ENCODE measurements at places on chromosomes 5 and 9.

GRCh38 chr5:10140195-10140973 lies 109.3 kb downstream of the ATPSCKMT start:
- DNase-seq: no peak

DNA sequence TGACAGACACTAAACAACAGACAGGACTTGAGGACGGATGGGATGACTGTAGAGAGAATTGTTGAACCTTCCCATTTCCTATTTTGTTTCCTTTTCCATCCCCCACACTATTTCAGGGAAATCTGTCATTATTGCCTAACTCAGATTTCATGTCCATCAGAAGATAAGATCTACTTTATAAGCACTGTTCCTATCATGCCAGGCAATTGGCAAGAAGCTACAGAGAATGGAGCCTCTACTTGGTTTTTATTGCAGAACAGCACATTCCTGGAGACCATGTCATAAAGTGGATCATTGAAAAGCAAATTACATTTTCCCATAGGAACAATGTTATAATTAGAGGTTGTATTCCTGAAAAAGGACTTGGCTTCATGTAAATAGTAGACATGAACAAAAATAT lies 173.7 kb upstream of the KIF2A start:
- DNase-seq: no peak

GRCh38 chr5:169089343-169089742 lies 211.6 kb downstream of the SLIT3 start:
- DNase-seq: no peak

DNA sequence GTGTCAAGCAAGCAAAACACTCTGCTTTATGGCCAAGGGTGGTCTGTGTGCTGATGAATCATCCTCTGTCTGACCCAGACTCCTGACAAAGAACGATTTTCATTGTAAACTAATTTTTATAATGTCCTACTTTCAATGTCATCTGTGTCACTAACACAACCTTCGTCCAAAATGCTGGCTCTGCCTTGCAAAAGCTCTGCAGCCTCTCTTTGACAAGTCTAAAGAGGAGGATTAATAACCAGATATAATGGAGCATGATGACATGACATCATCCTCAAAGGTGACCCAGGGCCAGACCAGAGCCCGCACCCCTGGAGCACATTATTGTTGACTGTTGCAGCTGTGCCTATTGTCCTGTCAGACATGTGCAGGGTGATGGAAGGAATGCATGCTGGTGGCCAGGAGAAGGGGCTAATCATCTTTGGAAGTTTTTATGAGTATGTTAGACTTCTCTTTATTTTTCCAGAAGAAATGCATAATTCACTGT lies 589.4 kb downstream of the NR2F1-AS1 start:
- no peak for DNase-seq

- DNase-seq: no peak
Measured at GRCh38 chr9:137245450-137246421, 4.6 kb downstream of the TUBB4B start.

DNA sequence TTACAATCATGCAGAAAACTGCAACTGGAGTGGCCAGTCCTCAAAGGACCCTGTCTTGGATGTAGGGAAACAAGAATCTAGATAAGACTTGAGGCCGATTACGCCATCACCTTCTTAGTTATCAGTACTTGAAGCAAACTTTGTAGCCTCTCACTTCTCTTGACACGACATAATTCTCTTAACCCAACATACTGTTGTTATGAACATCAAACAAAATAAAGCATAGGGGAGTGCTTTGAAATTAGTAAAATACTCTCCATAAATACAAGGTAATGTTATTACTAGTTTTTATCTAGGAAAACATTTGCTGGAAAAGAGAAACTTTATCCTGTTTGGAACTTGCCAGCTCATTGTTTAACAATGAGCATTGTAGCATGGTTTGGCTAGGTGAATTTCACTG lies 574.9 kb upstream of the DMAC1 start:
- DNase-seq: no peak

GRCh38 chr9:134441227-134442084 lies 115.2 kb downstream of the RXRA start:
- no peak for DNase-seq

DNA sequence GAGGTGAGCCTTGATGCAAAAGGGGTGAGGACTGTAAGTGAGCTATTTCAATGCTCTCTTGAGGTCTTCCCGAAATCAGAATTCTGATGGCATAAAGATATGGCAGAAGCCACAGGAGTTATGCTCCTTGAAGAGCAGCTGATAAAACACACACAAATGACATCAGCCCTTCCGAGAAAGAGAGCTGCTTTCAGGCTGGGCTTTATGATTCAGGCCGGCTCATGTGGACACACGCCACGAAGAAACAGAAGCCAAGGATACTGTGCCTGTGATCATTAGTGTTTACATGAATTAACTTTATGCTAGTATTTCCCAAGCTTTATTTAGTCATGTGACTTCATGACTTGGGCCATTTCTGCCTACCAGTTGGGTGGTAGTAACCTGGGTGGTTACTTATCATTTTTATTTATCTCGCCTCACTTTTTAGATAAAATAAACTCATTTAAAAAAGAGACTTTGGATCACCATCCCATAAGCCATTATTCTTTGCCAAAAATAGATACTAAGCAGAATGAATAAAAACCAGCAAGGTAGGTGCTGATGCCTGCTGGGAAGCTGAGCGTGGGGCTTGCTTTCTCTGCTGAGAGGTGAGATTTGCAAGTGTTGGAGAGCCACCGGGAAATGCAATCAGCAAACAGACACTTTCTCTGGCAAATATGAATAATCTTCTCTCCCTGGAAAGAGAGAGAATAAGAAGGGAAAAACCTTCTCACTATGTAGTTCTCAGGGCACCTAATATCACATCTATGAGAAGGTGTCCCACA lies 73.0 kb upstream of the SLC25A51 start:
- no peak for DNase-seq
